ENCODE measurements at places on chromosomes 11 and 22.
A peak's percentile ranks its signal among the peaks of the same experiment; 100 is the strongest.

GRCh38 chr11:2511421-2512369 lies 66.9 kb downstream of the KCNQ1 start:
- DNase-seq, result no peak

GRCh38 chr11:78063440-78064181 lies at the start of gene THRSP:
Gene THRSP (plus strand): TSS chr11:78063861. CDS start chr11:78063882, 21 bp downstream.
- no peak for DNase-seq

DNA sequence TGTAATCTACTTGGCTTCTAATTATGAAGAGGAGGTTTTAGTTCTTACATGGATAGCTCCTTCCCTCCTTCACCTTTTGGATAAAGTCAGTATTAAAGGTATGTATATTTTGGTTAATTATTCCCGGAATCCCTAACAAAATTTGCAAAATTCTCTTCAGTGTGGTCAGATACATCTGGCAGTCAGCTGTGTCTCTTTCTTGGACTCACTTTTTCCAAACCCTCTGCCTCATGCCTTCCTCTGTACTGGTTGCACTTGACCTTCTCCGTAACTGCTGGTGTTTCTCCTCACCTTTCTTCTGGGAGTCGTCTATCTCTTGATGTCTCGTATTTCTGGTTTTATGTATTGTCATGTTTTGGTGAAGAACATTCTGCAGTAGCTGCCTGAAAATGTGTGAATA lies 62.5 kb downstream of the PPP6R3 start:
- DNase-seq, result no peak

DNA sequence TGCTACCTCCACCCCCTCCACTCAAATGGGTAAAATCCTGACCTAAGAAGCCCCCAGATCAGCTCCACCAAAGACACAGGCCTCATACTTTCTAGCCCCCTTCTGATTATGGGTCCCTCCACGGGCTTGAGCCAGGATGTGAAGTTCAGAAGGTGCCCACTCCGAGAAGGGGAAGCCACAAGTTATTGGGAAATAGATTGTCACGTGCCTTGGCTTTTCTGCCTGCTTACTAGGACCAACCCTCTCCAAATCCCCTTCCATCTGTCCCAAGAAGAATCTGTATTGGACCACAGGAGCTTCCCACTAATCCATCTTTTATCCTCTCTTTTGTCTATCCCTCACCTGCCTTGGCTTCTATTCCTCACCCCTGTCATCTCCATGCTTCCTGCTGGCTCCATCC lies 3.0 kb upstream of the NRGN start:
- no peak for DNase-seq

GRCh38 chr11:125942771-125943428 lies 2.9 kb upstream of the VSIG10L2 start:
- no peak for DNase-seq

DNA sequence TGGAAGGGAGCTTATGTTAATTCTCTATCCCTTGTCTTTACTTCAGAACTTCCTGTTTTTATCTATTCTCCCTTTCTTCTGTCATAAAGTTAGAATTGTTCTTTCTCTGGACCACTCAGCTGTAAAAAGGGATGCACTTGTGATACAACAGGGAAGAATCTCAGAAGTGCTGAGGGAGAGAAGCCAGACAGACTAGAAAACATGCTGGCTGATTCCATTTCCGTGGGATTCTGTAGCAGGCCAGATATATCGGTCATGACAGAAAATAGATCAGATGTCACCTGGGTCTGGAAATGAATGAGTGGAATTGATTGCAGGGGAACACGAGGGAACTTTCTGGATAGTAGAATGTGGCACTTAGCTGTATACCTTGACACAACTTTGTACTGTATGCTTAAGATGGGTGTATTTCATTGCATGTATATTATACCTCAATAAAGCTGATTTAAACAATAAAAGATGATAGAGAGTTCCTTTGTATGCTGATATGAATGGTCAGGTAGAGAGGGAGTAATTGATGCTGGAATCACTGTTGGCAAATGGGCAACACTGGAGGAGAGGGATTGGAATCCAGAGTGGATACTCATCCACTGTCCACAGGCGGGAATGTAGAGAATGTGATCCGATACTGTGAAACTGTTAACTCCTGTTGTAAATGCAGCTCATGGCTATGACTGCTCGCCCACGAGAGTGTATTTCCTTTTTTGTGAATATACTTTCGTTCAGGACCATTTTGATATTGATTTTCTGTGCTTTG lies 59.6 kb downstream of the ATXN10 start:
- peak; percentile 44 for DNase-seq

- no peak for DNase-seq
Measured at GRCh38 chr11:77249427-77249826, 52.1 kb downstream of the GDPD4 start.

Measured in GM23338 (cell line).